ENCODE measurements at places on chromosomes 7 and 10.

GRCh38 chr10:53379956-53380355 lies 607.4 kb upstream of the MBL2 start:
- no peak for DNase-seq

DNA sequence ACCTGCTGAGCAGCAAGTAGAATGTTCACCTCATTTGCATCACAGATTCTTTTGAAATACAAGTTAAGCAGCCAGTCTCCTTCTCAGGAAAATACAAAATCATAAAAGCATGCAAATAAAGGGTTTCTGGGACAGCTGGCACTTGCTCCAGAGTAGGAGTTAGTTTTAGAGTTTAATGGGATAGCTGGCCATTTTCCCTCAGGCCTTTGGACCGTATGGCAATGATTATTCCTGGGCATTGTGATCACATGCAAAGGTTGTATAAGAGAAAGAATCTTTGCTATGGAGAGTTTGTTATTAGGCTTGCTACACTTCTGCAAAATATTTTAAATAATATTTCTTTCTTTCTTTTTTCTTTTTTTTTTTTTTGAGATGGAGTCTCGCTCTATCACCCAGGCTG lies 240.8 kb downstream of the CDK14 start:
- DNase-seq, result no peak

GRCh38 chr10:66886848-66887247 lies 39.0 kb upstream of the LRRTM3 start:
- no peak for DNase-seq

DNA sequence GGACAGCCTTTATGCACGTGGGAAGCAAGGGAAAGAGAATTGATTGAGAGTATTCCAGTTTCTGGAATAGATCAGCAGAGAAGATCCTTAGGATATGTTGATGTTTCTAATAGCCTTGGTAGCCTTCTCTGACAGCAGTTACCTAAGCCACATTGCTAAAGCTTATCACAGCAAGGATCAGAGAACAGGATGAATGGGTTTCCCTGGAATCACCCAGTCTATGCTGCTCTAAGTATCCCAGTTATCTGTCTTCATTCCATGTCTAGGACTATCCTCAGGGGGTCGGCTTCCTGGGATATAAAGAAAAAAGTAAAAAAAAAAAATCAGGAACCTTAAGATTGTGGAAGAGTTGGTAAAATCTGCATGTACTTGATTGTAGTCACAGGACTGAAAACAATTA lies 352.0 kb upstream of the AKR1E2 start:
- DNase-seq, result no peak

- no peak for DNase-seq
Measured at GRCh38 chr7:6154542-6155404, 117.7 kb downstream of the CYTH3 start.

GRCh38 chr7:93409324-93409723 lies 165.2 kb downstream of the CALCR start:
- no peak for DNase-seq

DNA sequence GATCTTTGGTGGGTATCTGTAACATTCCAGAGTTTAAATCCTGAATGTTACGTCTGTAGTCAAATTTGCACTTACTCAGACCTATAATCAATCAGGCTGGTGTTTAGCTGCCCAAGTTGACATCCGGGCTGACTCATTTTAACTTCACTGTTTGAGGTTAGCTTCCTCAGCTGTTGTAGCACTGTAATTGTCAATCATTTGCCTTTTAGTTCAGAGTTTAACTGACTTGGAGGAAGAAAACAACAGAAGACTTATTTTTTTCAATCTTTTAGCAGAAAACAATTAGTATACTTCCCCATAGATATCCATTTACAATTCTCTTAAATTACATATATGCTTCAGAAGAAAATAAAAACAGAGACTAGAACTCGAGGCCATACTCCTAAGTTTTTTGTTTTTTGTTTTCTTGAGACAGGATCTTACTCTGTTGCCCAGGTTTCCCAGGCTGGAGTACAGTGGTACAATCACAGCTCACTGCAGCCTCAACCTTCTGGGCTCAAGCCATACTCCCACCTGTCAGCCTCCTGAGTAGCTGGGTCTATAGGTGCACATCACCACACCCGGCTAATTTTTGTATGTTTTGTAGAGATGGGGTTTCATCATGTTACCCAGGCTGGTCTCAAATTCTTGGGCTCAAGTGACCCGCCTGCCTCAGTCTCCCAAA lies 38.5 kb upstream of the LRRC17 start:
- peak; percentile 100 for DNase-seq

GRCh38 chr7:1330801-1331425 lies 98.2 kb downstream of the UNCX start:
- DNase-seq, result no peak

GRCh38 chr10:22460531-22461403 lies 115.5 kb downstream of the SPAG6 start:
- no peak for DNase-seq

GRCh38 chr7:26853788-26854393 lies 10.5 kb downstream of the SKAP2 start:
- DNase-seq, result peak; percentile 68

GRCh38 chr7:106814887-106815286 lies 50.2 kb upstream of the PIK3CG start:
- DNase-seq, result no peak

- no peak for DNase-seq
Measured at GRCh38 chr10:112913661-112914287, 36.3 kb upstream of the TCF7L2 start.

- no peak for DNase-seq
Measured at GRCh38 chr7:115827305-115828045, 203.1 kb downstream of the TFEC start.

DNA sequence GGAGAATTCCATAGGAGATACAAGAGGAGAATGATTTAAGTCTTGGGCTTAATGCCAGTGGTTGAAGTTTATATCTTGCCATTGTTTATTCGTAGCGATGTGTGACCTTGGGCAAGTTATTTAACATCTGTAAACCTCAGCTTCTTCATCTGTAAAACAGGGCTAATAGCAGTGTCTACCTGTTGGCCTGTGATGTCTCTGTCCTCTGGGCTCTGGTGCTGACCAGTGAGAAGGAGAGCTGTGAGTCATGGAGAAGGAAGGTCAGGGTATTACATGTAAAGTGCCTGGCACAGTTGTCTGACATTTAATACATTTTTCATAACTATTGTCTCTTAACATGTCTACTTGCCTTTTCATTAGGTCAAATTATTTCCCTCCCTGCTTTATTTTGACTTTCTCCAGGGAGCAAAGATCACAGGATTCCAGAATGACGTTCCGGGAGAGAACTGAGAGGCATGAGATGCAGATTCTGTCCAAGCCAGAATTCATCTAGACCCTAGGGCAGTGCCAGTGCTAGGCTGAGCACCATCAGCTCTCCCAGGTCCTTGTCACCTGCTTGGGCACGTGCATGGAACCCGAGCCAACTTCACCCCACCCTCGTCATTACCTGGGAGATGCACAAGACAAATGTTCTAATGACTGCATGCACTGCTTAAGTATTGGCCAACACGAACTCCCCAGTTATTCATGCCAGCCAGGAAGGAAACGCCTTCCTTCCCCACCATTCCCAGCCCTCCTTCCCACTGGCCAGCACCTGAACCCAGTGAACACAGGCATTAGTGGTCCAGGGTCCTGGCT lies 187.9 kb downstream of the DPY19L1 start:
- DNase-seq, result peak; percentile 65

DNA sequence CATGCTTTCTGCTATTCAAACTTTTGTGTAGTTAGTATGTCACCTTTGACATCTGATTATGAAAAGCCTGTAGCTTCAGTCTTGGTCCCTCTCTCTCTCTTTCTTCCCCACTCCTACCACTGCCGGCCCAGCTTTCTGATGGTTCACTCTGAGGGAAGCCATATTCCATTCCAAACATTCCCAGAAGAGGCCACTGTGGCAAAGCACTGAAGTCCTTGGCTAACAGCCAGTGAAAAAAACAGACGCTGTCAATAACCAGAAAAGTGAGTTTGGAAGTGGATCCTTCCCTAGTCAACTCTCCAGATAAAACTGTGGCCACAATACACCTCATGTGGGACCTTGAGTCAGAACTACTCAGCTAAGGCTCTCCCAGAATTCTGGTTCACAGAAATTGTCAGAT lies 950.7 kb upstream of the PHF14 start:
- DNase-seq, result no peak

GRCh38 chr10:113086282-113086681 lies 136.2 kb downstream of the TCF7L2 start:
- DNase-seq, result no peak

- DNase-seq, result no peak
Measured at GRCh38 chr10:27349987-27350386, 109.4 kb upstream of the ACBD5 start.

DNA sequence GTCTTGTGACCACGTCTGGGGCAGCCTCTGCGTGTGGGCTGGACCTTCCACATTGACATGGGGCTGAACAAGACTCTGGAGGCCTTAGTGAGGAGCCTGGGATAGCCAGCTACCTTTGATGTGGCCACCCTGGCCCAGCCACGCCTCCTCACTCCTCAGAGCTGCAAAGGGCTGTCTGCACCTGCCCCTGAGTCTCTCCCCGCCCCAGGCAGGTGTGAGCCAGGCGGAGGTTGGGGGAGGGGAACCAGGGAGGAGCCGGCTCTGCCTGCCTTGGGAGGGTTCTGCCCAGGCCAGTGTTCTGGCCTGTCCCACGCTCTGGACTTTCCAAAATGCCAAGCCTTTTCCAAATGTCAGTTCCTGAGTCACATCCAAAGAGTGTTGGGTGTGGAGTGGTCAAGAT lies 72.2 kb downstream of the GTF2IRD1 start:
- DNase-seq, result no peak

DNA sequence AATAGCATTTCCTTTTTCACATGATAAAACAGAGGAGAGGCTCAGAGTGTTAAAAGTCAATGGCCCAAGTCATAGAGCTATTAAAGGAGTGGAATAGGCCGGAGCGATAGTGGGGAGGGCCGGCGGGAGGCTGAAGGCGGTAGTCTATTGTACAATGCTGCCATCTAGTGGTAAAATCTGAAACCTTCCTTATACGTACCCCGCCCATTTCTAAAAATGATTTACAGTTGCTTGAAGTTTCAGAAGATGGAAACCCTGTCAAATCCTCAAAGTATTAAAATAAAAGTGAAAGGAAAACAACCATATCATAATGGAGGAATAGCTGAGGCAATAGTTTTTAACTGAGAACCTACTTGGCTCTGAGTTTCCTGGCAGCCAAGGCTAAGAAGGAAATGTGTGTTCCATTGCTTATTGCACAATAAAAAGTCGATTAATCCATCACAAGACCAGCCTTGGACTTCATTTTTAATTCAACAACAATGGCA lies 209.1 kb downstream of the CCSER2 start:
- DNase-seq, result peak; percentile 54

GRCh38 chr7:44060091-44060947 lies 5.0 kb downstream of the PGAM2 start:
- no peak for DNase-seq
